Lung (tissue), 17 donors: ENCODE measurements at places on chromosomes 2 and 18. TPM values are rescaled to one million over a fixed set of nuclear protein-coding genes. Genes with fewer than 3 reads are reported as not detected.

DNA sequence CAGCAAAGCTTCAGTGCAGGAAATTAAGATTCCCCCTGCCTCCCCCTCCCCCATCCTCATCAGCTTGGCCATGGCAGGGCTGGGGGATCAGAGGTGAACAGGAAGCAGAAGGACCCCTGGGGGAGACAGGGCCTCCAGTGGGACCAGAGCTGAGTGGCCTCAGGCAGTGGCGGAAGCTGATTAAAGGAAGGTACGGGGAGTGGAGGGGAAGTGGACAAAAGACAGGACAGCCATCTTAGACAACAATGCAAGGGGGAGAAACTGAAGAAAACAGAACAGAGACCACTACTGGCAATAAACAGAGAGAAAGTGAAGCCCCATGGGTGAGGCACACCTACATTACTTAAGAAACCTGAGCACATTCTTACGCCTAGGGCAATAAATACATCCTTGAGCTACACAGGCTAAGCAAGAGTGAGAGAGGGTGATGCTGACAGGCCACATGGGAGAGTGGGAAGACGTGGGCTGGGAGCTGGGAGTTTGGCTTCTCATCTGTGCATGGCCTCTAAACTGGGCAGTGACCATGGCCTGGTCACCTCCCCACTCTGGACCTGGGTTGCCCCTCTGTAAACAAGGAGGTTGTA, 59.6 kb downstream of the BCL11A start:
- no peak for DNase-seq

- no peak for DNase-seq
Observed at GRCh38 chr2:108909275-108909823, 79.7 kb downstream of the EDAR start.

- DNase-seq: no peak
Observed at GRCh38 chr2:135202751-135203150, 150.7 kb downstream of the RAB3GAP1 start.

- DNase-seq: no peak
Observed at GRCh38 chr2:216947055-216947454, 87.2 kb upstream of the TNP1 start.

GRCh38 chr2:25257032-25257552, 84.6 kb downstream of the DNMT3A start:
- DNase-seq: peak; percentile 89

The CCDC121 gene
- total RNA-seq: 12.8 TPM
